NB4 (cell line): ENCODE measurements at places on chromosomes 3 and 15.

GRCh38 chr3:59515966-59516365 lies 466.1 kb upstream of the CFAP20DC start:
- no peak for DNase-seq

GRCh38 chr3:141280690-141281089 lies 49.1 kb downstream of the PXYLP1 start:
- DNase-seq = no peak

GRCh38 chr15:29043736-29044502 lies 158.1 kb downstream of the APBA2 start:
- DNase-seq = no peak

DNA sequence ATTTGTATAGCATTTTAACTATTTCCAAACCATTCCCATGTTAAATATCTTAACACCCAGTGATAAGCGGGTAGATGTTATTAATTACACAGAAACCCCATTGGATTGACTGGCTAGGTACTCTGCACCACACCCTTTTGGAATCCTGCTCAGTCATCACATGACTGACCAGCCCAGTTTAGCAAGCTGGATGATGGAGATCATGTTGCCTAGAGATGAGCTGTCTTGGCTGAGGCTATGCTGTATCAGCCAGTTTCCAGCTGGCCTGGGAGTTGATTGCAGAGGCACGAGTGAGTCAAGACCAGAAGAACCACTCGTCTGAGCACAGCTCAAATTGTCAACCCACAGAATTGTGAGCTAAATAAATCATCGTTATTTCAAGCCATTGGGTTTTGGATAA lies 124.6 kb downstream of the ZNF621 start:
- DNase-seq = no peak

DNA sequence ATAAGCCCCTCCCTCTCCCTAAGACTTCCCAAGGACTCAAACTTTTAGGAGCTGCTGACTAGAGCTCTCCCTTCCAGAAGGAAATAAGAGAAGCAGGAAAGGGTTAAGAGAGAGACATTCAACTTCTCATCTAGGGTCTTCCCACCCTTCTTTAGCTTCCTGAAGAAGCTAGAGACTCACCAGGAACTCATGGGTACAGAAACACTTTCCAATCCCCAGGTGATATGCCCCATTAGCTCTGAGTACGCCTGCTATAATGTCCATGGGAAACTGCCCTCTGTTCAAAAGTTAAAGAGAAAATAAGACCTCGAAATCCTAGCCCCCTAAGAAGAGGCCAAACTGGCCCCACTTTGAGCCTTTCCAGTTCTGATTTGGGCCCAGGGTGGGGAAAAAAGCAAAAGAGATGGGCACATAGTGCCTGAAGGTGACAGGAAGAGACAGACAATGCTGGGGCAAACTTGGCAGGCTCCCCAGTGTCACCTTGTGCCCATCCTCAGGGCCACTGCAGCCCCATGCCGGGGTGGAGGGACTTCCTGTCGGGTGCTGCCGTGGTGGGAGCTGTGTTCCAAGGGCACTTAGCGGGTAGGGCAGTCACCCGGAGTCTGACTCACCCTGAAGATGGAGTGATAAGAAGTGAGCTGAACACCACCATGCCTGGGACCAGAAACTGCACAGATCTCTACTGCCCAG lies 29.5 kb downstream of the CCDC12 start:
- DNase-seq = peak; percentile 85

DNA sequence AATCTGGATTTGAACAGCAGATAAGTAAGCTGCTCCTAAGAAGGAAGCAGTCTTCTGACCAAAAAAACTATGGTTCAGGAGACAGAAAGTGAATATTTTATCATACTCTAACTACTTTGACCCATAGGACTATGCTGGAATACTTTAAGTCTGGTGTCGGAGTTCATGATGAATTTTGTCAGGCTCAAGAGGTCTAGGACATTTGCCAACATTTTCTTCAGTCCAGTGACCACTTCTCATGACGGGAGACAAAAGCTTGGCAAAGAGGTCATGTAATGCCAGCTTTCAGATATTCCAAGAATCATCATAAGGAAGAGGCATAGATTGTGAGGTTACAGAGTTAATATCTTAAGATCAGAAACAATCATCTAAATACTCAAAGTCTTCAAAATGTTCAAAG lies 20.5 kb upstream of the DCBLD2 start:
- no peak for DNase-seq

DNA sequence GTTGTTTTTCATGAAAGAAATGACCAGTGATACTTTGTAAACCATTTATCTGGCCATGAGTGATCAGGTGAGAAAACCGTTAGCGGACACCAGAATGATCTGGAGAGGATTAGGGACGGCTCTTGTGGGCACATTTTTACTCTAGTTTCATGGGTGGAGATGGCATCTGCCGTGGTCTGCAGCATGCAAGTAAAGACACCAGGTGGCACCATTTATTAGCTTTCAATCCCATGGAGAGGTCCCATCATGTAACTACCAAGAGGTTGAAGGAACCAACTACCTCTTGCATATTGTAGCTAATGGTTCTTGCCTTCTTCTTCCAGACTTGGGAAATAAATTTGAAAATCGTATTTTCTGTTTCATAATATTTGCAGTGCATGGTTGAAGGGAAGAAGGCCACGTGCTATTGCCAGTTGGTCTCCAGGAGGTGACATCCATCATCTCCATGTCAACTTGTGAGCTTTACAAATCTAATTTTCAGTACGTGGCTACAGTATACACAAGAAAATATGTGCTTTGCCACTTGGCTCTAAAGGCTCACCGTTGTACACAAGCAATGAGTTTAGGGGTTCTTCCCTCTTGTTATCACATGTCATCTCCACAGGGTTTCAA lies 1.5 kb upstream of the MAPKBP1 start:
- DNase-seq = peak; percentile 83

DNA sequence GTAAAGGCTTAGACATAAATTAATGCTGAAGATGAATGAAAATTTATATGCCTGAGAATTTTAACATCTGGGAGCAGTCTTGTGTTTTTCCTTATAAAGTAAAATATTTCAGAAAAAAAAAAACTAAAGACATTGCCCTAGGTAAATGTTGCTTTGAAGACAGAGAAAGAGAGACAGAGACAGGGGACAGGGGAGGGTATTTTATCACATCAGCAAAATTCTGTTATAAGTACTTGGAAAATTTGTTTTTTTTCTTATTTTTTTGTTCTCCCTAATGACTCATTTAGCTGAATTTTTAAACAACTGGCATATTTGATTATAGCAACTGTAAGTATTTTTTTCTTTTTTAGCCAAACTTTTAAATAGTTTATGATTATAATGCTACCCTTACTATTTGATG lies 1540.6 kb upstream of the GBE1 start:
- no peak for DNase-seq

- no peak for DNase-seq
These were observed 393.7 kb upstream of the C2CD4B start for GRCh38 chr15:62558640-62559380.

DNA sequence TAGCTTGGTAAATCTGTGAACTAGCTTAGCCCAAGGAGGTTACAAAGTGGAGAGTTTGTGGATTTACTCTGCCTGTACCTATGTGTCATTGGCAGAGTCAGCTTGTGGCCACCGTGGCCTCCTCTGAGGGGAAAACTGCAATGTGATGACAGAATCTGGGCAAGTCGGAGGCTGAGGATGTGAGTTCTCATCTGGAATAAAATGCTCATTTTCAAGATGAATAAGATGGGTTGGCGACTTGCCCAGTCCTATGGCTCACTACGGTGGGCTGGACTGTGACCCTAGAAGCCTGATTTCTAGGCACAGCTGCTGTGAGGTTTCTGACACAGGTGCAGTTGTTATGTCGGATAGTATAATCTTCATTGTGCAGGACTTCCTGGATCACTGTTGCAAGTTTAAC lies 83.7 kb downstream of the ETV5 start:
- no peak for DNase-seq
